ENCODE measurements at places on chromosomes 16 and 17. TPM values are rescaled to one million over a fixed set of nuclear protein-coding genes. Genes with fewer than 3 reads are reported as not detected.

The KRT31 gene
- total RNA-seq, result not detected

The IL17C gene
- total RNA-seq, result not detected

The CPD gene
- 192 TPM for total RNA-seq

The CLEC18A gene
- 0.33 TPM for total RNA-seq

The TNK1 gene
- total RNA-seq, result 0.66 TPM

All from fibroblast of lung (primary cell).